ENCODE measurements at places on chromosomes 4 and X.

DNA sequence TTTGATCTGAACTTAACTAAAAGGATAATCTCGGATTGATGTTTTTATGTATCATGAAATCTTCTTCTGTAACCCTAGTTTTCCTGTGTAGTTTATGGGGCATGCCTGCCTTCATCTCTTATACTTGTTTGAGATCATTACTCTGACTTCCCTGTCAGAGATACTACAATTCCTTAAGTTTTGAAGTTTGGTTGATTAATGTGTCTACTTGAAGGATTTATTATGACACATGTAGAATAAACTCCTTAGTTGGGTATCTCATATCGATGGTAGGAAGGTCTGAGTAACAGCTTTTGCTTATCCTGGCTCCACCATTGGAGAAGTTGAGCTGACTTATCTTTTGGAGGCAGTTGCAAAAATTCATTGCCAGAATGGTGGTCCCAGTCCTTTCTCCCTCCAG is 46.7 kb downstream of the WWC2 start:
- DNase-seq = no peak

- DNase-seq = peak; percentile 37
Measured at GRCh38 chr4:86603311-86603885, 9.3 kb downstream of the PTPN13 start.

GRCh38 chrX:8969378-8969777 is 64.5 kb downstream of the FAM9B start:
- peak; percentile 56 for DNase-seq

DNA sequence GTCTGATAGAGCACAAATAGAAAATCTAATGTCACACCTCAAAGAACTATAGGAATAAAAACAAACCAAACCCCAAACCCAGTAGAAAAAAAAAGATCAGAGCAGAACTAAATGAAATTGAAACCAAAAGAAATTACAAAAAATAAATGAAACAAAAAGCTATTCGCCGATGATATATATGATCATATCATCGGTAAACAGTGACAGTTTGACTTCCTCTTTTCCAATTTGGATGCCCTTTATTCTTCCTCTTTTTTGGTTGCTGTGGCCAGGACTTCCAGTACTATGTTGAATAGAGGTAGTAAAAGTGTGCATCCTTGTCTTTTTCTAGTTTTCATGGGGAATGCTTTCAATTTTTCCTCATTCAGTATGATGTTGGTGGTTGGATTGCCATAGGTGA is 215.3 kb upstream of the AR start:
- no peak for DNase-seq

GRCh38 chr4:110550260-110550659 is 72.6 kb downstream of the PITX2 start:
- DNase-seq = peak; percentile 42

Measured in fibroblast of skin of right biceps (primary cell).